ENCODE measurements at places on chromosomes 1 and 21. TPM values are rescaled to one million over a fixed set of nuclear protein-coding genes. Genes with fewer than 3 reads are reported as not detected.

DNA sequence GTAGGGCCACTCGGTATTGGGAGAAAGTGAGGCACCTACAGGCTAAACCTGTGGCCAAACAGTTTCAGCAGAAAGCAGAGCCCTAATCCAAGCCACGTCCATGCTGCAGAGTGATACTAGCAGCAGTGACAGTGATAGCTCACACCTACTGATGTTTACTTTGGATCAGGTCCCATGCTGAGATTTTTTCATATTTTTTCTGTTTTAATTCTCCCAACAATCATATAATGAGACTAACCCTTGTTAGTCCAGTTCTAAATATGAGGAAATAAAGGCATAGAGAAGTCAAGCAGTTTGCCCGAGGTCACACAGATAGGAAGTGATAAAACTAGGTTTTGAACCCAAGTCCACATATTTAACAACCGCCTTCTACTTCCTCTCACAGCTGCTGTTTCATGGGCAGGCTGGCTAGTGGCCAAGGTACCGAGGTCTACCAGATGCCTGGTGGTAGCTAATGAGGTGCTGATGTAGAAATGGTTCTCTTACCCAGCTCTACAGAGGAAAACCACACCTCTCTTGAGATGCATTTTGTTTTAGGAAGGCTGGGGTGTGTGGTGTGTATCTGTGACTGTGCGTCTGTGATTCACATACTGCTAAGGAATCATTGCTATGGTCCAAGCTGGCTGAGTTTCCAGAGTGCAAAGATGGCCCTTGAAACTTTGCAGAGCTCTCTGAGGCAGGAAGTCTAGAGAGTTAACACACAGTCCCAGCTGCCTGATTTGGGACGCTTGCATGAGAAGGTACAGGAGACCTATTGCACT is 80.3 kb upstream of the ARTN start:
- no peak for DNase-seq

KPRP gene
- total RNA-seq, result not detected

DNA sequence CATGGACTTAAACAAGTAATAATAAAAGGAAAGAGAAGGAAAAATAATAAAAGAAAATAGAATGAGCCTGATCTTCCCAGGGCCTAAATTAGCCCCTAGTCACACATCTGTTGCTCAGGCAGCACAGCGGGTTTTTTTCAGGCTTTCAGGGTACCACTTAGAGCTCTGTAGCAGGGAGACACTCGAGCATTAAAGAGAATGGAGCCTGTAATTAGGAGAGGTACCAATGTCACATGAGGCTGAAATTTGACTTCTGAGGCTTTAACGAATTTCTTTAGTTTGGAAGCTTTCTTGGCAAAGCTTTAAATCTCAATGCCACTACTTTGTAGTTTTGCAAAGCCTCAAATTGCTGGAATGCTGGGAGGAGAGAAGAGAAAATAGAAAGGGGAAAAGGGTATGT is 116.3 kb downstream of the AK5 start:
- DNase-seq, result no peak

DNA sequence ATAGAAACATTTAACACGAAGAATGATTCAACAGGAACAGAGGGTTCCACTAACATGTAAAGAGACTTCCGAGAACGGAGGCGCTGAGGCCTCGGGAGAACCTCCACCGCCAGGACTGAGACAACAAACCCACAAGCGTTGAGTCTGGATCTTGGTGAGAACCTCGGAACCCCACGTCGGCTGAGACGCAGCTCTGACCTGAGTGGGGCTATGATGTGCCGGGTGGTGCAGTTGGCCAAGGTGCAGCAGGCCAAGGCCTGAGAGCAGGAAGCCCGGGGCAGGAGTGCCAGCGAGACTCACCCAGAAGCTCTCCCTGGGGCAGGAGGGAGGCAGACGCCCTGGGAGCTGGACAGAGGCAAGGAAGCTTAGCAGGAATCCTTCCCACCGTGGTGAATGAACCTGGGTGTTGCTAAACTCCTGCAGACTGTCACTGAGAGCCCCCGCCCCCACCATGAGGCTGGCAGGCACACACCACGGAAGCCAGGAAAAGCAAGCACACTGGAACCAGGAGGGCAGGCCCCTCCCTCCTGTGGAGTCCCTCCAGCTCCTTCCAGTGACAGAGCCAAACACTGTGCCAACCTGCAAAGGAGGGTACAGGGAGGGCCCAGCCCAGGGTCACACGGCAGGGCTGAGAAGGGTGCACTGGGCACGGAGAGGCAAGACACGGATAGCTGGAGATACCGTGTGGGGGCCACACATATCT is 34.8 kb downstream of the WDR4 start:
- peak; percentile 44 for DNase-seq

USH2A gene
- total RNA-seq, result not detected

All from activated naive CD4-positive, alpha-beta T cell treated with anti-CD3 and anti-CD28 coated beads, Interleukin-2, amount 50 U/mL, for 72 hours (primary cell).